Left ventricle myocardium inferior (tissue), 1 donor: ENCODE measurements at places on chromosomes 6 and 20. TPM values are rescaled to one million over a fixed set of nuclear protein-coding genes. Genes with fewer than 3 reads are reported as not detected.
A peak's percentile ranks its signal among the peaks of the same experiment; 100 is the strongest.

Gene ARMC12
- not detected for total RNA-seq

Gene PSMB1
- total RNA-seq = 141 TPM

Gene NTSR1
- not detected for total RNA-seq

Gene HLA-F
- total RNA-seq = 29.4 TPM

GRCh38 chr6:27601668-27602254, 128.9 kb upstream of the ZNF184 start:
- no peak for DNase-seq
- H3K4me1 ChIP-seq = no peaks in the 10 kb centered on the region
- H3K27ac ChIP-seq = no peak overlapping the region

DNA sequence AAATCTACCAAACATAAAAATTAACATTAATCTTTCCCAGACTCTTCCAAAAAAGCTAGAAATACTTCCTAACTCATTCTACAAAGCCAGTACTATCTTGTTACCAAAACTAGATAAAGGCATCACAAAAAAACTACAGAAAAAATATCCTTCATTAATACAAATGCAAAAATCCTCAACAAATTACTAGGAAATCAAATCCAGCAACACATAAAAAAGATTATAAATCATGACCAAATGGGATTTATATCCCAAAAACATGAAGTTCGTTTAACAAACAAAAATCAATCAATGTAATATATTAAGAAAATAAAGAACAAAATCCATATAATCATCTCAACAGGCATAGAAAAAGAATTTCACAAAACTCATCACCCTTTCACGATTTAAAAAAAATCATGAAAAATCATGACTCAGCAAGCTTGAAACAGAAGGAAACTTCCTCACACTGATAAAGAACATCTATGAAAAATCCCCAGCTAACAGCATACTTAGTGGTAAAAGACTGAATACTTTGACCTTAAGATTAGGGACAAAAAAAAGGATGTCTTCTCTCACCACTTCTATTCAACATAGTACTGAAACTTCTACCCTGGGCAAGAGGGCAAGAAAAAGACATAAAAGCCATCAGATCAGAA, 43.2 kb downstream of the RANBP9 start:
- no peak overlapping the region for H3K27ac ChIP-seq
- H3K27me3 ChIP-seq = no peaks in the 10 kb centered on the region
- H3K36me3 ChIP-seq = no peaks in the 10 kb centered on the region
- no peak overlapping the region for H3K4me3 ChIP-seq
- no peak for DNase-seq
- peaks cover 55% of the 10 kb centered on the region for H3K4me1 ChIP-seq

DNA sequence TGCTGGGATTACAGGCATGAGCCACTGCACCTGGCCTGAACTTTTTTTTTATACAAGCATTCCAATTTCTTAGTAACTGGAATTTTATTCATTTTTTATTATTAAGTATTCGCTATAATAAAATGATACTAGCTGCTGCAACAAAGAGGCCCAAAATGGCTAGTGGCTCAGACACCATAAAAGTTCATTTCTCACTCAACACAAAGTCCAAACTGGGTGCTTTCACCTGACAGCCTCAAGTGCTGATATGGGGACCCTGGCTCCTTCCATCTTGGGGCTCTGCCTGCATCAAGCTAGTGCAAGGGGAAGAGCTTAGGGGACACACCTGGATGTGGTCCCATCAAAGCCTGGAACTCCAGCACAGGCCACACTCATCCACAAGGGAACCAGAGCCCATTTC, 12.2 kb upstream of the NOP56 start:
- H3K27ac ChIP-seq = no peak overlapping the region
- DNase-seq = no peak
- H3K4me3 ChIP-seq = no peak overlapping the region
- no peaks in the 10 kb centered on the region for H3K27me3 ChIP-seq
- no peaks in the 10 kb centered on the region for H3K4me1 ChIP-seq

GRCh38 chr20:20303742-20304141, 64.2 kb upstream of the INSM1 start:
- H3K27me3 ChIP-seq = no peaks in the 10 kb centered on the region
- H3K4me1 ChIP-seq = no peaks in the 10 kb centered on the region
- DNase-seq = peak; percentile 48
- peak overlapping the region; percentile 50 for H3K4me3 ChIP-seq
- peak overlapping the region; percentile 79 for H3K27ac ChIP-seq

GRCh38 chr6:109059571-109060021, 35.0 kb downstream of the SESN1 start:
- peak overlapping the region; percentile 47 for H3K27ac ChIP-seq
- DNase-seq = no peak
- H3K27me3 ChIP-seq = no peaks in the 10 kb centered on the region
- peaks cover 88% of the 10 kb centered on the region for H3K4me1 ChIP-seq
- H3K36me3 ChIP-seq = no peaks in the 10 kb centered on the region

DNA sequence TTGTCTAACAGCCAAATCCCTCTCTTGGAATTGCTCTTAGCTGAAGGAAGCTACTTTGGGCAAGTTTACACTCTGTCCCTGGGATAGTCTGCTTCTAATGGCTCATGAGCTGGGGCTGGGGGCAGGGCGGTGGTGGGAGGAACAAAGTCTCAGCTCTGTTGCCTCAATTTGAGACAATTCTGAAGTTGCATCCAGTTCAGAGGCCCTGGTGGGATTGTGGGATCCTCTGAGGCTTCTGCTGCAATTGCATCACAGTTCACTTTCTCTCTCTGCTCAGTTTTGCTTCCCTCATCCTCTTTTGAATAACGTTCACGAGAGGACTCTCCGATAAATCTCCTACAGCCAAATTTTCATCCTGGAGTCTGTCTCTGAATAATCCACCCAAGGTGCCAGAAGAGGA, 440.6 kb upstream of the SLC35B3 start:
- H3K27ac ChIP-seq = no peak overlapping the region
- H3K4me1 ChIP-seq = no peaks in the 10 kb centered on the region
- H3K4me3 ChIP-seq = no peak overlapping the region
- no peaks in the 10 kb centered on the region for H3K36me3 ChIP-seq
- no peaks in the 10 kb centered on the region for H3K27me3 ChIP-seq

DNA sequence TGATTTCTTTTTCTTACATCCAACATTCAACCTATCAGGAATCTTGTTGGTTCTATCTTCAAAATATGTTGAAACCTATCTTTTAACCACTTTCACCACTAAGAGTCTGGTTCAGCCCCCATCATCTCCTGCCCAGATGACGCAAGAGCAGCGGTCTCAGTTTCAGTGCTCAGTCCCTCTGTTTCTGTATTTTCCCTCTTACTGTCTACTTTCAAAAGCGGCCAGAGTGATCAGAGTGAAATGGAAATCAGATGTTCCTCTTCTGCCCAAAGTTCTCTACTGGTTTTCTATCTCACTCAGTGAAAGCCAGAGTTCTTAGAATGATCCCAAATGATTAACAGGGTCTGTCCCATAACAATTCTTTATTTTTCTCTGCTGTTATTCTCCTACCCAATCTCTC, 147.9 kb upstream of the PDE7B start:
- H3K27me3 ChIP-seq = no peaks in the 10 kb centered on the region
- H3K4me3 ChIP-seq = no peak overlapping the region
- no peaks in the 10 kb centered on the region for H3K36me3 ChIP-seq
- no peaks in the 10 kb centered on the region for H3K4me1 ChIP-seq
- DNase-seq = no peak
